ENCODE measurements at places on chromosomes 6 and 20. TPM values are rescaled to one million over a fixed set of nuclear protein-coding genes. Genes with fewer than 3 reads are reported as not detected.

DPPA5 gene
- not detected for total RNA-seq

ZNF337 gene
- 23.9 TPM for total RNA-seq

GRCh38 chr6:84078335-84078734 lies 44.8 kb downstream of the MRAP2 start:
- no peak for DNase-seq

GRCh38 chr6:117483004-117483644 lies 650 bp downstream of the DCBLD1 start:
- peak; percentile 67 for DNase-seq

DNA sequence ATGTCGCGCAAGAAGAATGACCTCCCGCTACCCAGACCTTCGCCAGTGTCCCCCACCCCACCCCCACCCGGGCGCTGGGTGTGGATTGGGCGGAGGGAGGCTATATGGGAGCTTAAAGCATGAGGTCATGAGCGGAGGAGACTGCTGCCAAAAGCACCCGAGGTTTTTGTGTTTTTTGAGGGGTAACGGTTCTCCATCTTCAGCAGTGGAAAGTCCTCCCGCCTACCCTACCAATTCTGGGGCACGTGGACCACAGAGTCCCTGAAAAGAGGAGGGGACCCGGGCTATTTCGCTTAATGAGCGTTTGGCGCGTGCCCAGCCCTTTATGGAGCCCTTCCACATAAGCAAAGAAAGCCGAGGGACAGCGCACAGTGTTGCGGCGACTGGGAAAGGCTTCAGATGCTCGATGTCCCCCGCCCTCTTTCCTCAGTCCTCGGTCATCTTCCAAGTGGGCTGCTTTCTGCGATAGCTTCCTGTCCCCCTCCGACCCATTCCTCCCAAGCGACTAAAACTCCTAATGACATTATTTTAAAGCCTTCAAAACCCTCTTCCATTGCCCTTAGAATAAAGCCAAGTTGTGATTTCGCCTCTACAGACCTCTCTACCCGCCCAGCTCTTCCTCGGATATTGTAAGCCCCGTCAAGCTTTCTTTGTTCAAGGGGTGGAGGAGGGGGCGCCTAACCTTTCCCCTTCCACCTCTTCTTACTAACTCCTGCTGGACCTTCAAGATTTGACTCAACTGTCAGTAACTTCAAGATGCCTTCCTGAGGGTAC lies 2.1 kb upstream of the TRERF1 start:
- DNase-seq, result no peak

GRCh38 chr20:31587545-31588389 lies 17.3 kb upstream of the ID1 start:
- no peak for DNase-seq

GRCh38 chr6:31114541-31114878 lies at the start of gene PSORS1C1:
PSORS1C1 (plus strand) TSS chr6:31114800; CDS start chr6:31129633, 14,833 bp downstream.
- no peak for DNase-seq

DNA sequence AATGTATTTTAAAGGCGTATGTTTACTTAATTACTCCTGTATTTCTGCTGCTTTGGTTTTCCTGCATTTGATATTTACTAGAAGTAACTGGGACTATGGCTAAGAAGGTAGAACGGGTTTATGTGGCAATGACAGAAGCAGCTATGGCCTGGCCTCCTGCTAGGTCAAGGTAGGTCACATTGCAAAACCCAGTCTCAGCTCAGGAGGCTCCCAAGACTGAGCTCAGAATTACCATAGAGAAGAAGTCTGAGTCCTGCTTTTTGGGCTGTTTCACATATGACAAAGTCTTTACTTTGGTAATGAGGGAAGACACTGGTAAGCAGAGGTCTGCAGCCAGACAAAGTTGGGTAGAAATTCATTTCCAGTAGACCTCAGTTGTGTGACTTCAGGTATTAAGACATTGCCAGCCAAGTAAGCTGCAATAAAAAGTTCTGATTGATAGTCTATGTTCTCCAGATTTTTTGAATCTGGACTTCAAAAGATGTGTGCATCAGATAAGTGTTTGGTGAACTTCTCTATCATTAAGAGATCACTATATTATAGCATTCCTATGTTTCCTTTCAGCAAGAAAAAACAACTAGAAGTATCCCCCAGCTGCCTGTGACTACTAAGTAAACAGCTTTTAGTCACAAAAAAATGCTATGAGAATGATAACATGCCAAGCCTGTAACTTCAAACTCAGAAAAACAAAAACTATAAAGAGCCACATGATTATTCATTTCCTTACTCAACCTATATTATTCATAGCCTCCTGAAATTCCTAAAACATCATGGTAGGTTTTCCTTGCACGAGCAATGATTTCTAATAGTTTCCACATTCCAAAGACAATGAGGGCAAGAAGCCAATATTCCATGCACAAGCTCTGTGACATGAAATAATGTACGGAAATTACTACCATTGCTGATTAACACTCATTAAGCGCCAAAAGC lies 312.3 kb downstream of the HAO1 start:
- DNase-seq, result no peak

DNA sequence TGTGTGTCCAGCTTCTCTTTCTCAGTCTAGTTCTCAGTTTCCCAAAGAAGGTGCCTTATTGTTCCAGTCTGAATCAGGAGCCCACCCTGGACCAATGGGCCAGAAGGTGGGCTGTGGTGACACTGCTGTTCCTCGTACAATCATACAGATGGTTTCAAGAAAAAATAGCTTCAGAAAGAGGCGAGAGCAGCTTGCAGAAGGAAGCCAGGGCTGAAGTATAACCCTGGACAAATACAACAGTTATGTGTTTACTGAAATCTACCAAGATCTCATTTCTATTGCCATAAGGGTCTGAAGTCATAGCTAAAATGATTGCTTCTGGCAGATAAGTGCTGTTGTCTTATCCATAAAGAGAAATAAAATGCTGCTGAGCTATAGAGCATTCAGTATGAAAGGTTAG lies 75.4 kb downstream of the PFDN4 start:
- no peak for DNase-seq

- DNase-seq, result no peak
Observed at GRCh38 chr6:46128476-46128875, 1.3 kb upstream of the ENPP4 start.

- peak; percentile 75 for DNase-seq
Observed at GRCh38 chr20:33209789-33210188, 7.4 kb upstream of the BPIFA3 start.

DNA sequence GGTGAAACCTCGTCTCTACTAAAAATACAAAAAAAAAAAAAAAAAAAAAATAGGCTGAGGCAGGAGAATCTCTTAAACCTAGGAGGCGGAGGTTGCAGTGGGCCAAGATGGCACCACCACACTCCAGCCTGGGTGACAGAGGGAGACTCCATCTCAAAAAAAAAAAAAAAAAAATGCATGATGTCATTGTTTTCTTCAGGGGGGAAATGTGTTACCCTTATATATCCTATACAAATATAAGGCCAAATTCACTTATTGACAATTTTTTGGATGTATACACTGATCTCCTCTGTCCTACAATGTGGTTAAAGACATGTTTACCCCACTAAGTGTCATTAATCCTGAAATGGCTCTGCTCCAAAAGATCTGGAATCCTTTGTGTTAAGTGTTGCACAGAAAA lies 73.1 kb downstream of the TPBG start:
- no peak for DNase-seq

DNA sequence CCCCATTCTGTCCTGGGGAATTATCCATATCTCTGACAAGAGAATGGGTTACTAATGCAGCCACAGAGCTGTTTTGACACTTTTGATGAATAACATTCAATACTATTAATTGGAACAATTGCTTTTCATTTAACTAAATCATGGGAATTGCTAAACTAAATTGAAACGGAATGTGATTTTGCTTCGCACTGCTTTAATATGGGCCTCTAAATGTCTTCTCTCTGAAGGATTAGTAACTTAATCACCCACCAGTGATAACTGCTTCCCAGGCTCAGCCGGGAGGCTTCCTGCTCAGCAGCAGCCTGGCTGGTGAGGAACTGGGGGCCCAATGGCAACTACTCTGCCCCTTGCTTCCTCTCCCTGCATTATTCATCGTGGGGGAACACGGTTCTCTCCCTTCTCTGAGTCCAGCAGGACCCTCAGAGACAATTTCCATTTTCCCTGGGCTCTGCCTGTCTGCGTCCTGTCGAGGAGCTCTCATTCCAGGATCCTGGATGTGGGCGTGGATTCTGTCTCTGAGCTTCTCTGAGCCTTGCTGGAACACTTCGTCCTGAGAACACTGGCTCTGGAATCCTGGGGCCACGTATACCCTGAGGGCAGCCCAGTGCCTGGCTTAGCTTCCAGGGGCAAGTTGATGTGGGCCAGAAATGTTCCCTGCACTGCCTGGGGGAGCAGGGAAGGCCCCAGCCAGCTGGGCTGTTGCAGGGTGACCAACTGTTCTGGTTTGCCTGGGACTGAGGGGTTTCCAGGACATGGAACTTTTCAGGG lies 308.9 kb downstream of the DHX35 start:
- no peak for DNase-seq

- no peak for DNase-seq
Observed at GRCh38 chr6:152462716-152463115, 174.4 kb downstream of the SYNE1 start.

GRCh38 chr6:92763274-92763584 lies 656.1 kb downstream of the EPHA7 start:
- no peak for DNase-seq

DNA sequence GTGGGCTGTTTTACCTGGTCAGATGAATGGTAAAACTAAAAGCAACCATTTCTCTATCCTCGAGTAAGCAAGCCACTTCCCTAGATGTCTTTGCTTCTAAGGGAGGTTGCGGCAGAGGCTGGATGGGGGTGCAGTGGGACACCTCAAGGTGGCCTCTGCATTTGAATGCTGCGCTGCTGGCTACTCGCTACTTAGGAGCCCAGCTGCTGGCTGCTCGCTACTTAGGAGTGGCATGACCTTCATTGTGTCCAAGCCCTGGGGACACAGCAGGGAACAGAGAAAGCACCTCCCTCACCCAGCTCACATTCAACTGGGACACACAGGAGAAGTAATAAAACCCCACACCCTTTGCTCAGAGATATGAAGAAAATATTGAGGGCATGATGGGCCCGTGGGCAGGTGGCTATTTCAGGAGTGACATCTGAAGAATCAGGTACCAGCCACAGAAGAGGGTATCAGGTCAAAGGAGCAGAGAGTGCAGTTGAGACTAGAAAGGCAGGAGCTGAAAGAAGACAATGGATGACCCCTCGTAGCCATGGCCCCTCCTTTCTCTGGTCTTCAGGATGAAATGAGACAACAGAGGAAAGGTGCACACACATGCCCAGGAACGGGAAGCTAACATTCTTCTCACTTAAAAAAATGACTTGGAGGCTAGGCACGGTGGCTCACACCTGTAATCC lies 149.4 kb downstream of the ZMYND8 start:
- DNase-seq, result no peak
